Myocyte (in vitro differentiated cells): ENCODE measurements at places on chromosomes 6 and 20. TPM values are rescaled to one million over a fixed set of nuclear protein-coding genes. Genes with fewer than 3 reads are reported as not detected.

DNA sequence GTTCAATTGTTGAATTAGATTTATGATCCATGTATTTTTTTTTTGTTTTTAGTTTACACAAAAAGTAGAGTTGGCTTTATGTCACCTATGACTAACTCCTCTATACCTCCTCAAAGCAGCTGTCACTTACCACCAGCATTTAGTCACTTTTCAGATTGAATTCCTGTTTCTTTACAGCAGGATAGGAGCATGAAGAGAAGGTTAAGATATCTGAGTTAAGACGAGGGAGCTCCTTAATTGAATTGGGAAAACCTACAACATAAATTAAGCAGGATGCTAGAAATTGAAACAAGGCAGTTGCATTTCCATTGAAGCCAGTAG lies 237.2 kb downstream of the FARS2 start:
- DNase-seq: no peak

DNA sequence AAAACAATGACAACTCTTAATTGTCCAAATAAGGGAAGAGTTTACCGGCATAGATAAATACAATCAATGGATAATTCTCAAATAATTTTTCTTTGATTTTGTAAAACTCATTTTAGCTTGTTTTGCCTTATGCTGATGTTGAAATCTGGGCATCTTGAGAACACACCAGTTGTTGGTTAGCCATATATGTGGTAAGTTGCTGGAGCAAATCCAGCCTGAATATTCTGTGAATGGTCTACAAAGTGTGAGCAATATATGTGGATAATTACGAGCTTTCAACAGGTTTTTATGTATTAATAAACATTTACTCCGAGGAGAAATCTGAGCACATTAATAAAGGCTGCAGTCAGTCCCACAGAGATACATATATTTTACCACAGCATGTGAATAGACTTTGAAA lies 423.6 kb downstream of the BCKDHB start:
- DNase-seq: no peak

DNA sequence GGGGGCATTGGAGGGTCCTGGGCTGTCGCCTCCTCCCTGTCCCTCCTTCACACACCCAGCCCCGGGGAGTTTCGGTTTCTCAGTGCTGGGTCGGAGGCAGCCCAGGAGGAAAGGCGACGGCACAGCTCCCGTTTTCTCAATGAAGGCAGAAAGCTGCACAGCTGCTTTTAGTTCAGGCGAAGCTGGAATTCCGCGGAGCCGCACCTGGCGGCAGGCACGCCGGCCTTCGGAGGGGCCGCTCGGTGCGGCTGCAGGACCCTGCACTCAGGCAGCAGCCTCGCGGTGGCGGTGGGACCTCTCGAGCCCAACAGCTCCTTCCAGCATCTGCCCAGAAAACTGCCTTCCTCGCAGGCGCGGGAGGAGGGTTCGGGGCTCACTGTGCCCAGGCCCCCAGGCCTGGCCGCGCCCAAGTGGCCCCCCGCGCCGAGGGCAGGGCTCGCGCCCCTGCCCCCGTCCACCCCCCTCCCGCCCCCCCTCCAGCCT lies 4.6 kb downstream of the FOXQ1 start:
- DNase-seq: no peak

- no peak for DNase-seq
These were observed 114.9 kb upstream of the ATXN1 start for GRCh38 chr6:16876201-16876600.

DNA sequence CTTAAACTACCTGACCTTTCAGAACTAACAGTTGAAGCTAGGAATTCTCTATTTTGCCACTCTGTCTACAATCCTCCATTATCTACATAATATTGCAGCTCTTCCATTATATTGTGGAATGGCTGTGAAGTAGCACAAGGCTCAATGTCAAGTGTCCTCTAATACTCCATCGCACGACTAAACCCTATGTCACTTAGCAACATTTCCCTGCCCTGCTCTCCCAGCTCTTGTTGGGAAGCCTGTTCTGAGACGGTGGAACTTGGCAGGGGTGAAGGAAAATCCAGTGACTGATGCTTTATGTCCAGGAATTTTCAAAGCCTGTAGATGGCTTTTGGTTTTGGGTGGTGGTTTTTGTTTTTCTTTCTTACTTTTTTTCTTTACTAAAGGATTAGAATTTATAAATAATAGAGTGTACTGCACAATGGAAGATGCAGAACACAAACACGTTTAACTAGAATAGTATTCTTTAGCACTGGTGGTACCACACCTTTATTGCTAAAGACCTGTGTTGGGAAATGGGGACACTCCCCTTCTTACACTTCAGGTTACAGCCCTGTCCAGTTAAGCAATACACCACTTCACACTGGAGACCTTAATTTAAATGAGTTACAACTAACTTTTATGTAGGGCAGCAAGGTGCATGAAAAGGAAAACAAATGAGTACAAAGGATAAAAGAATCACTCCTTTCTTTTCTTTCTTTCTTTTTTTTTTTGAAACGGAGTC lies 20.7 kb upstream of the AMD1 start:
- no peak for DNase-seq

GRCh38 chr6:31403283-31404060 lies at the start of gene MICA:
Gene MICA (plus strand): TSS chr6:31403595. CDS start chr6:31403633, 38 bp downstream.
- DNase-seq: peak; percentile 93

DNA sequence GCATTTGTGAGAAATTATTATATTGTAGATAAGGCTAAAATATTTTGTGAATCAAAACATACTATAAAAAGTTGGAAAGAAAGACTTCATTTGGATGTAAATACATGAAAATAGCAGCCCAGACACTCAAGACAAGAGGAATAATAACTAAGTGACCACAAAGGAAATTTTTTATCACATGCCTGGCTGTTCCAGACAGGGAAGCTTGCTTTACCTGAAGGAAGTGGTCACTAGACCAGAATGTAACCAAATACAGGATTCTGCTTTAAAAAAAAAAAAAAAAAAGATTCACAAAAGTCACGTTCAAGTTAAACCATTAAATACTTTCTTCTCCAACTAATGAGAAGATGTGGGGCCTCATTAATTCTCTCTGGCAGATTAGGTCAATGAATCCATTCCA lies 9.3 kb upstream of the HLA-DQB2 start:
- DNase-seq: no peak

Gene C6orf163
- 0.10 and 0.75 TPM in 2 replicates for total RNA-seq

Gene SIRPD
- not detected in 2 replicates for total RNA-seq

Gene RIPPLY2
- total RNA-seq: not detected in 2 replicates
